ENCODE measurements at places on chromosomes 13 and 19.

DNA sequence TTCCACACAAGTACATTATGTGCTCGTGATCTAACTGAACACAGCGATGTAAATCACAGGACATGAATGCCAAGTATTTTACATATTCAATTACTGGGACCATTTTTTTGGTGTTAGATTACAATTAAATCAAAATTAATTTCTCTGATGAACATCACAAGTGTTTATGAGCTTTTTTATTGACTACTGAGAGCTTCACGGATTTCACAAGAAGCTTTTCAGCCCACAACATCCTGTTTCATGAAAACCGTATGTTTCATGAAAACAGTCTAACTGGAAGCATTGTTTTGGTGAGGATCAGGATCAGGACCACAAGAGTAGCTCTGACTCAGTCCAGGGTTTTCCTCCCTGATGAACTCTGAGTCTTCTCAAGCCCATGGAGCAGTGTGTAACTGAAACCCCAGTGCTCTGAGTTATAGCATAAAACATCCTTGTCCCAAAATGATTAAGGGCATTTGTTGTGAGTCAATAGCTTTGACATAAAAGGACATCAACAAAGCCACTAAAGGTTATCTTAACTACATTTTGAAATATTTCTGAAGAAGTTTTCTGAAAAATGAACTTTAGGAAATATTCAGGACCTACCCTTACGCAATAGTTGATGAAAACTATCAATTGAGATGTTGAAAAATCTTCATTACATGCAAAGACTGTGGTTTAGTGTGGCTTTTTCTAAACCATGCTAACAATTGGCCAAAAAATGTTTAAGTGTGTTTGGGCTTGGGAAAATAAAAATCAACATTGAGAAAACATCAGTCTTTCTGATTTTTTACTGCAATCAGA, 49.3 kb downstream of the UFM1 start:
- DNase-seq, result no peak

DNA sequence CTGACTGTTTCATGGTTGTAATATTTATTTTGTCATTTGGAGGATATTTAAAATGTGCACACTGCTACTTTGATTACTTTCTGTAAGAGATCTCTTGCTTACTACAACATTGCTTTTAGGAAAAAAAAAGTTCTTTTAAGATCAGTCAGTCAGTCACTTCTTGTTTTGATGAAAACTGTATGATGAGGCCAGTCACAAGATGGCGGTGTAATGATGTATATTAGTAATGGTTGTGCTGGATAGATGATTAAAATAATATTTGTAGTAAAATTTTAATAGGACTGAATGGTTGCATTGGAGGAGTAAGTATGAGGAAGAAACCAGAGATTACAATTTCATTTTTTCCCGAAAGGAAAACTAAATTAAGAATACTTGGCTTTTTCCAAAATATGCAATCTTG, 2411.1 kb downstream of the PCDH9 start:
- no peak for DNase-seq

DNA sequence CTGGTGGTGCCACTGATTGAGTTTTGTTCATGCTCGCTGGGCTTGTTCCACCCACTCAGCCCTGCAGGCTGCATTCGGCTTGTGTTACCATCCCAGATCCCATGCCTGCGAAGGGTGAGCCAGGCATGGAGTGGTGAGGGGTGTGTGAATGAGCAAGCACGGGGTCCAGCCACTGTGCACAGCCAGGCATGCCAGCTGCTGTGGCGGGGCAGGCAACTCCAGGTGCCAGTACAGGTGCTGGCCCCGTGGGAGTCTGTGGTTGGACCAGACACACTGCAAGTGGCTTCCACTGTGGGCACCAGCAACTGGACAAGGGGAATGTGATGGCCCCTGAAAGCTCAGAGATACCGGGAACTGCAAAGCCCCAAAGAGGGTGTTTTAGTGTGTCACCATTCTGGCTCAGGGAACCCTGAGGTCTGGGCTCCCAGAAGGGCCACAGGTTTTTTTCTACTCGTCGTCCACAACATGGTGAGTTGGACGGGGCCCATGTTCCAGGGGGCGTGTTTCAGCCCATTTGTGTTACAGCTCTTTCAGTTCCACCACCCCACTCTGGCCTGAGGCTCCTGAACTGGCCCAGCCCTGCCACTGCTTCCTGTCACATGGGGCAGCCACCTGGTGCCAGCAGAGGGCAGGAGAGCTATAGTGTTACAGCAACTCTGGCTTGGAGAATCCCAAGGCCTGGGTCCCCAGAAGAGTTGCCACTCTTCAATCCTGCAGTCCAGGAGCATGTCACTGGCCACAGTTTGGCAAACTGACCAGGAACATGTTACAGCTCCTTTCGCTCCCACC, 217.0 kb upstream of the OBI1 start:
- no peak for DNase-seq

- DNase-seq, result no peak
Observed at GRCh38 chr13:86085890-86086289, 286.7 kb upstream of the SLITRK6 start.

DNA sequence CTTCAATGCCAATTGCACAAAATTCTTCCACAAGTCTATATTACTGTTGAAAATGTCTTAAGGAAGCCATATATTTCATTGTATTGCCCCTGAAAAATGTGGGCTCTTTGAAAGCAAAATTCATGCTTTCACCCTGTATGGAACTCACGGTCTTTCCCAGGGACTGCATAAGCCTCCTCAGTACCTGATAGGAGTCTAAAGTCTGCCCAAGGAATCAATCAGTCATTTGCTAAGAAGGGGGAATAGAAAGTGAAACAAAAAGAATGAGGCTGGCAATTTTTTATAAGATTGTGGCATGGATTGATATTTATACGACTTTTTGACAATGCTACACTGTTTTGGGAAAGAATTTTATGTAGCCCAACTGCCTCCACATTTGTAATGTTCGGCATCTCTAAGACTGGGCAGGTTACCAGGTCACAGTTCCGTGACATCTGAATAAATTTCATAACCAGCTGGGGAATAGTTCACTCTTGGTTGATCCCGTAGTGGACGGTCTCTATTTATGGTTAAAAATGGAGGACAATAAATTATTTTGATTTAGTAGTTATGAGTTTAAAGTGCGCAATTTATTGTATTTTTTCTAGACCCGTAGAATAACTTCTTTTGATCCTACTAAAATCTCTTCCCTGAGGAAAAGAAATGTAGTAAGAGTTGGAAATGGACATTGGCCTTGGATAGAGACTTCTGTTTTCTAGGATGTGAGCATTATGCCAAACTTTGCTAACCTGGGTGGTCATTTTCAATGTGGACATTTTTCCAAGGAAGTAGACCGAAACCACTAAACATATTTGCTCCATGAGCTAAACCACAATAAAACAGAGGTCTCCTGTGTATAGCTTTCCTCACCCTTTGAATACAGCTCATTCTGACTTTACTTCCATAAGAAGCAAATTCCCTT, 1585.4 kb downstream of the EFNB2 start:
- DNase-seq, result no peak

GRCh38 chr19:7788178-7788932, 25.3 kb downstream of the CLEC4M start:
- DNase-seq, result no peak

GRCh38 chr19:42422901-42423461, 4.2 kb downstream of the LIPE start:
- DNase-seq, result no peak

GRCh38 chr13:44110091-44110621, 230.5 kb downstream of the LACC1 start:
- no peak for DNase-seq
